Brain microvascular endothelial cell (primary cell): ENCODE measurements at places on chromosomes 11 and 22.

GRCh38 chr22:40813912-40814315 lies 5.2 kb downstream of the SLC25A17 start:
- no peak for DNase-seq

- no peak for DNase-seq
Measured at GRCh38 chr22:42791721-42792452, 65.2 kb downstream of the ARFGAP3 start.

DNA sequence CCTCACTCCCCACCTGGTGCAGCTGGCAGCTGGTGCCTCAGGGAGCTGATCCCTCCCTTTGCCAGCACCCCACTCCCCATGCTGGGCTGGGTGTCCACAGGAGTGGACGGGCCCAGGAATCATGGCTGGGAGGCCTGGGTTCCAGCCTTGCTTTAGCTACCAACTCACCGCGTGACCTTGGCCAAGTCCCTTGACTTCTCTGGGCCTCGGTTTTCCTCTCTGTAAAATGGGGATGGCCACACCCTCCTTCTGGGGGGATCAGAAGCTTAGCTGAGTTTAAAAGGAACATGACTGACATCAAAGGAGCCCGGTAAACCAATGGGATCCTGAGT lies 116.9 kb downstream of the KIAA1671 start:
- no peak for DNase-seq

GRCh38 chr22:25829808-25830777 lies 88.1 kb downstream of the MYO18B start:
- no peak for DNase-seq

DNA sequence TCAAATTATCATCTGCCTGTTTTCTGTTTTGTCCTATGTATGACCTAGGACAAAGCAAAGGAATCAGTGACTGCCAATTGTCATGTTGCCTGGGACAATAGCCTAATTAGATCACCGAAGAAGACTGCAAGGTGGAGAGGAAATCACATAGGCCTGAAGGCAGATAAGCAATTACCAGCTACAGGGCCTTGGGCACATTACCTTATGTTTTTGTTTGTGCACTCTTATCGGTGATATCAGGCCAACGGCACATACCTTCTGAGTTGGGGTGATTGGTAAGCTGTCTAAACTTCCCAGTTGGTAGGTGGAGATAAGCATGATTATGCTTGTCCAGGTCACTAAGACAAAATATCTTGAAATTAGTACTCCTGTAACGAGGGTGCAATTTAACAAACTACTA lies 58.1 kb upstream of the FAM181B start:
- DNase-seq, result no peak

- no peak for DNase-seq
Measured at GRCh38 chr22:49956418-49956770, 4.2 kb upstream of the PIM3 start.

DNA sequence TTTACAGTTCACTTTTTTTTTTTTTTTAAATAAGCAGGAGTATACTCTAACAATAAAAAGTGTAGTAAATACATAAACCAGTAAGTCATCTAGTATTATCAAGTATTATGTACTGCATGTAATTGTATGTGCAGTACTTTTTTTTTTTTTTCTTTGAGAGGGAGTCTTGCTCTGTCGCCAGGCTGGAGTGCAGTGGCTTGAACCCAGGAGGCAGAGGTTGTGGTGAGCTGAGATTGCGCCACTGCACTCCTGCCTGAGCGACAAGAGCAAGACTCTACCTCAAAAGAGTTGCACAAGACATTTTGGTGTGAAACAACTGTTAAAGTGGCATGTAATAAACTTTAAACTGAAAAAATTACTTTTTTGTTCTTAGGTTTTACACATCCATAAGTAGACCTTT lies 16.7 kb downstream of the BCL2L13 start:
- no peak for DNase-seq

GRCh38 chr11:17736930-17737817 lies 2.6 kb downstream of the KCNC1 start:
- DNase-seq, result no peak

- DNase-seq, result no peak
Measured at GRCh38 chr11:10858439-10859325, 829 bp upstream of the ZBED5 start.

GRCh38 chr11:57244911-57245310 lies 7.9 kb upstream of the APLNR start:
- DNase-seq, result no peak

DNA sequence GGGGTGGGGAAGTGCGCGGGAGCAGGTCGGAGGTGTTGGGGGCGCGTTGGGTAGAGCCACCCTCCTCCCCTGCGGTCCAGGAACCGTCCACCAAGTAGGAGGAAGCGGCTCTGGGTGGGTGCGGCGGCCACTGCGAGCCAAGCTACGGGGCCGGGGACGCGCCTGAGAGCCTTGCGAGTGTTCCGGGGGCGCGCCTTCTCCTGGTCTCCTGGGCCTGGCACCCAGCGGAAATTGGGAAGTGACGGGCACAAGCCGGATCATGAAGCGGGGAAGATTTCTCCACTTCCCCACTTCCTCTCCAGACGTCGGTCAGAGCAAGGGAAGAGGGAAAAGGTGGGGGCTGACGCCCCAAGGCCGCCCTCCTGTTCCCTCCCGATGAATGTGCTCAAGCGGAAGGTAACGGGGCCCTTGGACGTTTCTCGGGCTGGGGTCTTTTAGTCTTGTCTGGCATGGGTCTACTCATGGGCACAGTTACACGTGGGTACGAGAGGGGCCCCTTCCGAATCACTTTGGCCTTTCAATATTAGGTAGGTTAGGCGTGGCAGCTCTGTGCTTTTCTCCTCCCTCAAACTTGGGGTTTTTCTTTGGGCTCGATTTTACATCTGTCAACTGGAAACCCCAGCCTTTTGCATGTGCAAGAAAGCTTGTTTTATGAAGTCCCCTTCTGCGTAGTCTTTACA lies 865 bp downstream of the RBM14 start:
- DNase-seq, result peak; percentile 40

- no peak for DNase-seq
Measured at GRCh38 chr11:75320046-75320618, 31.3 kb downstream of the ARRB1 start.

GRCh38 chr11:92796744-92797143 lies 172.7 kb upstream of the MTNR1B start:
- DNase-seq, result no peak

DNA sequence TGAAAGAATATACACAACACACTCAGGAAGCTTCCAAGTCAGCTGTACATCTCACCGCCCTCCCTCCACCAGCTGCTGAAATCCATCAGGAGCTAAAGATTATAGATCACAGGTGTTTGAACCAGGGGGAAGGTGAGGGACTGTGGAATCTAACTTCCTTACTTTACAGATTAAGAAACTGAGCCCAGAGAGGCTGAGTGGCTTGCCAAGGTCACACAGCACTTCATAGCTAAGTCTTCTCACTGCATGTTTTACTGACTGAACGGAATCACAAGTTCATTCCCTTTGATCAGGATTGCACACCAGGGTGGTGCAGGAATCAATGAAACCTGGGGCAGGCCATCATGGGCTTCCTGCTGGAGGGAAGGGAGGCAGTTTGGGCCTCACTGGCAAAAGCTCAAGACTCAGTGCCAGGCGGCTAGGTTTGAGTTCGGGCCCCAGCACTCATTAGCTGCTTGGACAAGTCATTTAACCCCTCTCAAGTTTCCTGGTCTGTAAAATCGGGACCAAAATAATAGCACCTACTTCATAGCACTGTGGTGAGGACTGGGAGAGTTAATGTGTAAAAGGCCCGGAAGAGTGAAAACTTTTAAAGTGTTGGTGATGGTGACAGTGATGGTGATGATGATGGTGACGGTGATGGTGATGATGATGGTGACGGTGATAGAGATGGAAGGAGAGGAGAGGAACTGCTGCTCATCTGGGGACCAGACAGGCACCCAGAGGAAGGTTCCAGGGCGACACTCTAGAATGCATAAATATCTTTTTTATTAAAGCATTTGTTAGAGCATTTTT lies 8.2 kb downstream of the CD5 start:
- no peak for DNase-seq

DNA sequence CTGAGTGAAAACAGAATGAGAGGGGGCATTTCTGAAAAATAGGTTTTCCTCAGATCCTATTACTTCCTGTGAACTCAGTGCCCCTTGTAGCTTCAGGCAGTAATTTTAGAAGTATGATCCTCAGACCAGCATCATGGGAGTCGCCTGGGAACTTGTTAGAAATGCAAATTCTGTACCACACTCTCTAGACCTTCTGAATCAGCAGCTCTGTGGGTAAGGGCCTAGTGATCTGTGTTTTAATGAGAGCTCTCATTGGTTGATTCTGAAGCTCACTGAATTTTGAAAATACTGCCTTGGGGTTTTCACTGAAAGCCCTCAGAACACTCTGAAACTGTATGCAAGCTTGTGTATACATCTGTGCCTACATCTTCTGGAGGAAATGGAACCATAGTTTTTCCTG lies 647.2 kb upstream of the ANO5 start:
- DNase-seq, result no peak

- no peak for DNase-seq
Measured at GRCh38 chr11:74012074-74012809, 3.4 kb upstream of the UCP3 start.

DNA sequence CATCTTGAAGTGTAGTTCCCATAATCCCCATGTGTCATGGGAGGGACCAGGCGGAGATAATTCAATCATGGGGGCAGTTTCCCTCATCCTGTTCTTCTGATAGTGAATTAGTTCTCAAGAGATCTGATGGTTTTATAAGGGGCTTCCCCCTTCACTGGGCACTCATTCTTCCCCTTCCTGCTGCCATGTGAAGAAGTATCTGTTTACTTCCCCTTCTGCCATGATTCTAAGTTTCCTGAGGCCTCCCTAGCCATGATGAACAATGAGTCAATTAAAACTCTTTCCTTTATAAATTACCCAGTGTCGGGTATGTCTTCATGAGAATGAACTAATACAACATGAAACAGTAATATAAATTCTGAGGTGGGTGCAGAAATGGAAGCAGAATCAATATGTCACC lies 12.1 kb upstream of the SPTBN2 start:
- DNase-seq, result no peak

DNA sequence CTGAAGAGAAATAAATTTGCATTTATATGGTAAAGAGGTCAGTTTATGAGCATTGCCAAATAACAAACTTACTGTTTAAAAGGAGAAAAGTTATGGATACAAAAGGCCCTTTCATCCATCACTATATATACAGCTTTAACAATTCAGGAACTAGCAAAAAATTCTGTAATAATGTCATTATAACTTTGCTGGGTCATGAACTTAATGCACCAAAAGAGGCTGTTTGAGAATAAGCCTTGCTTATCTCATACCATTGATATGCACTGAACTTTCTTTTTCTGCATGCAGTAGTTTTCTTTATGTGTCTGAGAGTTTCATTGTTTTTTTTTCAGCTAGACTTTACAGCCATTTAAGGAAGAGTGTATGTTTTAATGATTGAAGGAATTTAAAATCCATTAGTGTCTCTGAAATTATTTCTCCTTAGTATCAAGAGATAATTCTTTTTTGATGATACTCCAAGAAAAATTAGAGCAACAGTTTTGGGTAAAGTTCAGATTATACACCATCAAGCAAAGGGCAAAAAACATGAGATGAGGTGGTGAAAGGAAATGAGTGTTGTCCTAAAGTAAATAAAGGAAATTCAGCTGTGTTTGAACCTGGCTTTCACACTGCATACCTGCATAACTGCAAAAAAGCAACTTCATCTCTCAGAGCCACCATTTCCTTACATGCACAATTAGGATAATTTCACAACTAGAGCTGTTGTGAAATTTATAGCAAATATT lies 188.2 kb upstream of the ANO3 start:
- no peak for DNase-seq

DNA sequence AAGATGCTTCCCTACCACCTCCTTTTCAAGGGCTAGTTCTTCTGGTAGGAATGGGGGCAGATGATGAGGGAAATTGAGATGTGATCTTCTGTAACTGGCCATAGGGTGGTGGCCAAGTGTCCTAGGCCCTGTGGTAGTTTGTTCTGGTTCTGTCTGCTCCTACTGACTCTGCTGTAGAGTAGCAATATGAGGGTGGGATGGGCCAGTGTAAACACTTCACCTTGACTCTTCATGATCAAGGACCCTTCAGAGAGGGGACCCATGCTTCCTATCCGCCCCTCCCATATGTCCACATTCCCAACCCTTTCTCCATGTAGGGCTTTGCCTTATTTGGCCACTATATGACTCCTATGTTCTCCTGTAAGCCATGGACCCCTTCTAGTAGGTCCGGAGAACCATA lies 230.3 kb upstream of the SESN3 start:
- DNase-seq, result no peak

GRCh38 chr22:27774200-27774599 lies 27.4 kb downstream of the MN1 start:
- DNase-seq, result no peak

DNA sequence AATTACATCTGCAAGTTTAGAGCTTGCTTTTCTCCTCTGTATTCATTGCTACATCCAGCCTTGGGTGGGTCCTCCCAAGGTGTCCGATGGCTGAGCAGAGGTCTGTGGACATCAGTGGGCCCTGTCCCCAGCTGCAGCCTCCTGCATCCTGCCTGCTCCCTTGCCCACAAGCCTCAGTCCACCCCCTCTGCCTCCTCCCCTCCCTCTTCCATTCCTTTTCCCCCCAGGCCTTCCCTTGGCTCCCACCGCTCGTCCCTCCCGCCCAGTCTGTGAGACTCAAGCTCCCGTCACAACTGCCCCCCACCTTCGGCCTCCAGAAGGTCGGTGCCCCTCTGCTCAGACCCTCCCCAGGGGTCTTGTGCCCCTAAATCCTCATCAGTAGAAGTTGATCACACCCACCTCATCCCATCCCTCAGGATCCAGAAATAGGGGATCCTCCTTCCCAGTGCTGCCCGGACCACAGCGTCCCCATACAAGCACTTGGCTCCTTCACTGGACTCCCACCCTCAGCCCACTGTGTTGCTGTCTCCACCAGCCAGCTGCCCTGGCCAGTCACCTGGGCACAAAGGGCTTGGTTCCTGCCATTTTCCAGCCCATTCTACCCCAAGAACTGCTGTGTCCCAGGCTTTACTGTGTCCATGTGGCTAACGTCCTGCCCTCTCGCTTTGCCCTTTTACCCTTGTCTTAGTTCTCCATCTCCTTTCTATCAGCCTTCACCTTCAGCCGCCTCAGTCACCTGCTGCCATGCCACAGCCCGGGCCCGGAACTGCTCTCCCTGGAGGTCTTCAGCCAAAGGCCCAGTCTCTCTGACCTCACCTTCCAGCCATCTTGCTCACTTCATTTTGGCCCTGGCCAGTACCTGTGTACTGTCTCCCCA lies 2.2 kb upstream of the OMP start:
- no peak for DNase-seq

DNA sequence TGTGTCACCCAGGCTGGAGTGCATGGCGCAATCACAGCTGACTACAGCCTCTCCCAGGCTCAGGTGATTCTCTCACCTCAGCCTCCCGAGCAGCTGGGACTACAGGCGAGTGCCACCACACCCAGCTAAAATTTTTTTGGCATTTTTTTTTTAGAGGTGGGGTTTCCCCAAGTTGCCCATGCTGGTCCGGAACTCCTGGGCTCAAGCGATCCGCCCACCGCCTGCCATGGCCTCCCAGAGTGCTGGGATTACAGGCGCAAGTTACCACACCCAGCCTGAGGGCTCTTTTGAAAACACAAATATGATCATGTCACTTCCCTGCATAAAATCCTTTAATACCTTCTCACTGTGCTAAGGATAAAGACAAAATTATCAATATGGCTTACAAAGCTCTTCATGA lies 88.1 kb downstream of the MAML2 start:
- DNase-seq, result no peak

- DNase-seq, result peak; percentile 16
Measured at GRCh38 chr22:22565981-22566380, 6.9 kb upstream of the PRAME start.
